ENCODE measurements at places on chromosomes 12 and 14.

GRCh38 chr12:69648476-69648875 is 37.8 kb upstream of the LRRC10 start:
- no peak for DNase-seq

- DNase-seq: no peak
Measured at GRCh38 chr12:57229046-57229633, 371 bp upstream of the SHMT2 start.

- no peak for DNase-seq
Measured at GRCh38 chr12:30837595-30837994, 82.8 kb upstream of the CAPRIN2 start.

- no peak for DNase-seq
Measured at GRCh38 chr14:106551265-106551664, 1024.9 kb downstream of the TMEM121 start.

- DNase-seq: no peak
Measured at GRCh38 chr12:132227782-132228475, 83.7 kb downstream of the NOC4L start.

DNA sequence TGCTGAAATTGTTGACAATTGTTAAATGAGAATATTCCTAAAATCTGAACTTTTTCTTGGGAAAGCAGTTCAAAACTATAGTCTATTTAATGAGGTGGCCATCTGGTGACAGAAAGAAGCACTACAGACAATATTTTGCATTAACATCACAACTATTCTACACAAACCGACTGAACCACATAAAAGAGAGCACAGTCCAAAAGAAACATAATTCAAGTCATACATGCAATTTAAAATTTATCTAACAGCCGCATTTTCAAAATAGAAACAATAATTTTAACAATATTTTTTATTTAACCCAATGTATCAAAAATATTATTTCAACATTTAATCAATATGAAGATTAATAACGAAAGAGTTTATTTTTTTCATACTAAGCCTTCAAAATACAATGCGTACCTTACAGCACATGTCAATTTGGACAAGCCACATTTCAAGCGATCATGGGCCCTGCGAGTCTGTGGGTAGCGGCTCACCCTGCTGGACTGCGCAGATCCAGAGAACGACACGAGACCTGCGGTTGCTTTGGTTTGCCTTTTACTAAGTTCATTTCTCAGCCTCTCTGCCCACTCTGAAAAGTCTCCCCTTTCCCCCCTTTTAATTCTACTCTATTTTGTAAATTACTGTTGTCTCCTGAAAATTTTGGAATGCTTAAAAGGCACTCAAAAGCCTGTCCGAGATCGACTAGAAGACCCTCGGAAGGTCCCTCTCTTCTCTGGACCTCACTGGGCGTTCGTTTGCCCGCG is 947 bp upstream of the LRRC9 start:
- DNase-seq: no peak

DNA sequence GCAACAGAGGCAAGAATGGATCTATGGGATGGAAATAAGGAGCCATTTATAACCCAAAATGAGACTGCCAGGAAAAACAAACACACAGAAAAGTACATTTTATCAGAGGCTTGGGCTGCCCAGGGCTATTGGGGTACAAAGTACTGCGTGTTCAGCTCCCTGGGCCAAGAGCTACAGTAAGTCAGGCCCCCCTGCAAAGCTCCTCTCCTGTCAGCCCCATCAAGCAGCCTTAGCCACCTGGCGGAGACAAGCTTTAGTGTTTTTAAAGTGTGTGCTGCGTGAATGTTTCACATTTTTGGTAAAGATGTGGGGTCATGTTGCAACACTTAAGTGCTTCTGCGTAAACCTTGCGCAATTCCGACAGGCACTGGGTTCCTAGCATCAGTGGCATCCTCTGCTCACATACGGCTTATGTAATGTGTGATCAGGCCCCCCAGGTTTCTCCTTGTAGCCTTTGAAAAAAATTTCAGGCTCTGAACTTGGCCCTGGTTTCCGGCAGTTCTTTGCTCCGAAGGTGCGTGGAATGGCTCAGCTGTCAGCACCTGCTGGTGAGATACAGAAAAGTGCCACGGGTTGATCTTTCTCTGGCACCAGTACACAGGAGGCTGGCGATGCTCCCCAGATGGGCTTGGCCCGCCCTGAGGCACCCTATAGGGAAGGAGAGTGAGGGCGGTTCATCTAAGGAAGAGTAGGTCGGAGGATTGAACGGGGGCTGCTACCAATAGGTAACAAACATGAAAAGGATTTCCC is 198.7 kb upstream of the EEA1 start:
- no peak for DNase-seq

DNA sequence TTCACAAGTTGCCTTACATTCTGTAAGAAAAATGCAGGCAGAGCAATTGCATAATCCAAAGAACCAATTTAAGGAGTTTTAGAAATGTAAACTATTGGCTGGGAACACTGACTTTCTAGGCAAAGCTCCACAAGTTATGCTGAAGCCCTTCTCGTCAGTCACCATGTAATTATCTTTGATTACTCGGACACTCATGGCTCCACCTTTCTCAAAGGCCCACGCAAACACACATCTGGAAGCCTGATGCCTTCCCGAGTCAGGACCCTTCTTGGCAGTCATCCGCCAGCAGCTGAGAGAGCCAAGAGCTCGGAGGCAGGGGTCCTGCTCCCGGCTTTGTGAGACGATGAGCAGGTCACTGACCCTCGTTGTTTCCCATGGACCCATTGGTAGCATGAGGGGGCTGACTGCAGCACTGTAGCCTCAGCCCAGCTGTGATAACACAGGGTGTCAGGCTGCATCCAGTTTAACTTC is 202.2 kb downstream of the TMEM132D start:
- DNase-seq: no peak

DNA sequence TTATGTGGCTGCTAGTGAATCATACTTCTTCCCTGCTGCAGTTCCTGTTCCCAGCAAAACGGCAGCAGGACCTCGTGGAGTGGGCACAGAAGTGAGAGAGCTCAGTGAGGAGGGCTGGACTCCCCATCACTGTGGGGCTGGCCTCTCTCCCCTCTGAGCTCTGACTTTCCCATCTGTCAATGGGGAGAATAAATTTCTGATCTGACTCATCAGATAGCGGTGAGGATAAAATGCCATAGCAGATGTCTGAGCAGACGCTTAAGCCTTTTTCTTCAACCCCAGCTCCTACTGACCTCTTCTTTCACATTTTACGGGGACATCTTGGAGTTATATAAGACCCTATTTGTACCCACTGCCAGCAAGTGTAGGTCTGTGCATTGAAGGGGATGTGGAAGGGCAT is 116.6 kb downstream of the CRACR2A start:
- DNase-seq: no peak

DNA sequence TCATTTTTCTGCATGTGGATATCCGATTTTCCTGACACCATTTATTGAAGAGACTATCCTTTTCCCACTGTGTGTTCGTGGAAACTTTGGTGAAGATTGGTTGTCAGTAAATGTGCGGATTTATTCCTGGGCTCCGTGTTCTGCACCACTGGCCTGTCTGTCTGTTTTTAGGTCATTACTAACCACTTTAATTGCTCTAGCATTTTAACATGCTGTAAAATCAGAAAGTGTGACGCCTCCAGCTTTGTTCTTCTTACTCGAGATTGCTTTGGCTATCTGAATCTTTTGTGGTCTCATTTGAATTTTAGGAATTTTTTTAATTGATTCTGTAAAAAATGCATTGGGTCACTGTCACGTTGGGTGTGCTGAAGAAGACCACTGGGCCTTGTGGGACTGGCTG is 1458.7 kb downstream of the AACS start:
- DNase-seq: no peak

DNA sequence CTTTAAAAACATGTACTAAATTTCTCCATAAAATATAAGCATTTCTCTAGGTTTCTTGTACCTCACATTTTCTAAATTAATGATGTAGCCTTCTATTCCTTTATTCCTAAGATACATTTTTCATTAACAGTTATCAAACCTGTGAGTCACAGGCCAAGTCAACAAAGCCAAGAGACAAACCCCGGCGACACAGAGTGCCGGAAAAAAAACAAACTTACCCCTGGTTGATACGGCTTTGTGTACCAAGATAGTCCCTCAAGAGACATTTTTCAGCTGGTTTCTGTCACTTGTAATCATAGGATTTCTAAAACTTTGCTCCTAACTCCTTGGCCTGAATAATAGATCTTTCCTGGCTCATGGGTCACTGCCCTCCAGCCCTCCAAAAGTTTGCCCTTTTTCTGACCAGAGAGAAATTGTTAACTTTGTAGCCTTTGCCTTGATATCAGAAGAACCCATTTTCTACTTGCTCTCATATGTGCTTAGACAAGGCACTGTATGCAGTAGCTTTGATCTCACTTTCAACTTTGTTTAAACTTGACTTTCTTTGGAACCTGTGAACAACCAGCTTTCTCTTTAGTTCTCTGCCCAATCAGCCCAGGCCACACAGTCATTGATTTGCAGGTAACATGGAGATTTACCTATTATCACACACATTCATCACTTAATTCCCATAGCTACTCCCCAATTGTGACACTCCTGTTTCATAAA is 172.2 kb downstream of the PRKD1 start:
- no peak for DNase-seq

- DNase-seq: no peak
Measured at GRCh38 chr12:95859947-95860850, 1.4 kb downstream of the SNRPF start.

- no peak for DNase-seq
Measured at GRCh38 chr12:56996793-56997545, 9.4 kb downstream of the ZBTB39 start.

Data from GM12891 (cell line).